EH (cell line): ENCODE measurements at places on chromosomes 5 and 9.

DNA sequence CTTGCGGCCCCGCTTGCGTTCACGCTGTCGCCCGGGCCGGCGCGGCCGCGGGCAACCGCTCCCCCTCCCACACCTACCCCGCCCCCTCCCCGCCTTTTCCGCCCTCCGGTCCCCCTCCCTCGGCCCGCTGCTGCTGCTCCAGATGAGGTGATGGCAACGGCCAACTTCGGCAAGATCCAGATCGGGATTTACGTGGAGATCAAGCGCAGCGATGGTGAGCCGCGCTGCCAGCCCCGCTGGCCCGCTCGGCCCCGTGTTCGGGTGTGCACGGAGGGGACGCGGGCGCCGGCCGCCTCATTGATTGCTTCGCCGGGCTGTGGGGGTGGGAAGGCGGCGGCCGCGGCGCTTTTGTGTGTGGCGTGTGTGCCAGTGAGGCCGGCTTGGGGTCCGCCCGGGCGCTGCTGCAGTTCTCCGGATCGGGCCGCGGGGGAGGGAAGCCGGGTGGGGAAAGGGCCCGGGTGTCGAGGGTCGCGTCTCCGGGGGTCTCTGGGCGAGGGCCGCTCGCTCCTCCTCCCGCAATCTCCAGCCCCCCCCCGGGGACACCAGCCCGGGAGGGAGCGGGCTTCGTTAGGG lies 403 bp downstream of the KIF2A start:
- DNase-seq, result no peak

- no peak for DNase-seq
Measured at GRCh38 chr5:144465441-144465840, 294.8 kb downstream of the KCTD16 start.

- DNase-seq, result peak; percentile 88
Measured at GRCh38 chr5:109455598-109456096, 45.9 kb upstream of the PJA2 start.

- DNase-seq, result peak; percentile 38
Measured at GRCh38 chr5:174535669-174536068, 188.7 kb upstream of the MSX2 start.

- DNase-seq, result no peak
Measured at GRCh38 chr5:3349704-3350565, 245.7 kb upstream of the IRX1 start.

GRCh38 chr5:147113967-147114366 lies 120.9 kb upstream of the STK32A start:
- DNase-seq, result no peak

GRCh38 chr9:82331079-82331478 lies 342.5 kb downstream of the SPATA31D1 start:
- DNase-seq, result peak; percentile 51

GRCh38 chr9:89020754-89021153 lies 29.5 kb downstream of the S1PR3 start:
- no peak for DNase-seq

- DNase-seq, result no peak
Measured at GRCh38 chr5:107403228-107403953, 267.3 kb downstream of the EFNA5 start.

GRCh38 chr9:81789721-81790120 lies 100.4 kb upstream of the TLE1 start:
- peak; percentile 75 for DNase-seq

DNA sequence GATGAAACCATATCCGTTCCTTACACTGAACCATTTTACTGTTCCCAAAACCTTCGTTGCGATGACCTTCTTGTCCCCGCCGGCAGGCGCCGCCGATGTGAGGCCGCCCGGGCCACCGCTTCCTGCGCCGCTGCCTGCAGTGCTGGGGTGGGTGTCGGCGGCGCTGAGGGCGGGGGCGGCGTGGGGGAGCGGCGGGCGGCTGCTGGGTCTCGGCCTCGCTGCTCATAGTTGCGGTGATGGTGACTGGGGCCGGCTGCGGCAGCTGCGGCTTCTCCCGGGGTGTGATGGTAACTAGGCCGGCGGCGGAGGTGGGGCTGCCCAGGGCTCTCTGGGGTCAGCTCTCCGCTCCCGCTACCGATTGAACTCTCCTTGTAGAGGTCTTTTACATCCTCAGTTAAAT lies 14.1 kb upstream of the OR2S2 start:
- DNase-seq, result no peak

GRCh38 chr5:180832638-180833068 lies 28.4 kb downstream of the ZFP62 start:
- DNase-seq, result no peak

DNA sequence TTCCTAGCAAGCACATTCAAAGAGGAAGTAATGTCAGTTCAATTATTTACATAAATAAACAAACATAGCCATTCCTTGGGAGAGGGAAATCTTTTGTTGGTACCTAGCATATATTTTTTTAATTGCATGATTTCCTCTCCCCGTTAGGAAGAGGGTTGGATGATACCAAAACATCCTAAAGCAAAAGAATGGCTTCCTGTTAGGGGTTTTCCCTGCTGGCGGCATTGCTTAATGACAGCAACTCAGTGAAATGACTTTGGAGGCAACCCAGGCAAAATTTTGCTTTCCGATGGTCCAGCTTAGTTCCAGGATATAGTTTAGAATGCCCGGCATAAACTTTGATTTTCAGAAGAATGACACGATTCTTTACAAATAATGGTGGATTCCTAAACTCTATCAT lies 73.2 kb downstream of the MAT2B start:
- DNase-seq, result no peak

DNA sequence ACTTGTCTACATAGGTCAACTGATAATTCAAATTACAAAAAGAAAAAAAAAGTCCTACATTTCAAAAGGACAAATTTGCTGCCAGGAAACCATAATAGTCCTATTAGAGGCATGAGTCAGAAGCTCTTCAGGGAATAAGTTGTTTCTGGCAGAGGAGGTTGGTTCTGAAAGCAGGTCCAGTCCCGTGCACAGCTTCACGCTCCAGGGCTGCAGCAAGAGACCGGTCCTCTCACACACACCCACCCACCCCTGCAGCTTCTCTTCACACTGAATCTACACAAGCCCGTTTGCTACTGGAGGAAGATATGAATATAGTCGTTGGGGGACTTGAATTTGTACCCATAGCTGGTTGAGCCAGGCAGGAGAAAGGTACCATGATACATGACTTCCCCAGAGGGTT lies 36.9 kb upstream of the SLC1A3 start:
- no peak for DNase-seq

DNA sequence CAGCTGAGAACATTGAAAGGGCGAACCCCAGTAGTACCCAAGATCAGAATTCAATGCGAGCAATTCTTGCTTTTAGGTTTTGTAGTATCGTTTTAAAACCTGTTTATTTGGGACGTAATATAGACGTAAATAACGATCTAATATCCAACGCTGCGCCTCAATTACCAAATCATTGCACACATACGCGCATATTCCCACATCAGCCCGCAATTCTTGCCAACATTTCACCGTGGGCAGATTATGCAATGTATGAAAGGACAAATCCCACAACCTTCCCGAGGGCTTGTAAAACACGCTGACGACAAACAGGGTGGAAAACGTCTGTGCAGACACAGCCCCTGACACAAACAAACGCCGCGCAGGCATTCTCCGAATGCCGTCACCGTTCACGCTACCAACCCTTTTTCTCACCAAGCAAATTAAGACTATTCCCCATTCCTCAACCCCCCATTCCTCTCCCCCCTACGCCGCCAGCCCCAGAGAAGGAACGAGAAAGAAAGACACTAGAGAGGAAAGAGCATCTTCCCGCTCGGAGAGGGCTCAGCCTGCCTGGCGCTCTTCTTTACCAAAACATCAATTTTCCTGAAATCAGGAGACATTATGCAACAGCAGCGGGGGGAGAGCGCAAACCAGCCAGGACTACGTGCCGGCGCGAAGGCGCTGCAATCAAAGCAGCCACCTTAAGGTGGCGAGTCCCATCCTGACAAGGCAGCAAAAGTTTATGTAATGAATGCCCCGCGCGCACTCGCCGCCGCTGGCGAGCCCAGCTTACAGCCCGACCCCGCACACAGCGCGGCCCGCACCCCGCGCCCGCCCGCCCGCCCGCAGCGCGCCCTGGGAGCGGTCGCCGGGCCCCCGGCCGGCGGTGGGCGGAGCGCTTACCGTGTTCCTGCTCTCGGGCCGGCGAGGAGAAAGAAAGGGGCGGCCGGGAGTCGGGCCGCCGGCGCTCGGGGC lies 597 bp downstream of the NFIL3 start:
- DNase-seq, result peak; percentile 84

GRCh38 chr9:121249563-121249962 lies 18.4 kb upstream of the GSN start:
- no peak for DNase-seq

DNA sequence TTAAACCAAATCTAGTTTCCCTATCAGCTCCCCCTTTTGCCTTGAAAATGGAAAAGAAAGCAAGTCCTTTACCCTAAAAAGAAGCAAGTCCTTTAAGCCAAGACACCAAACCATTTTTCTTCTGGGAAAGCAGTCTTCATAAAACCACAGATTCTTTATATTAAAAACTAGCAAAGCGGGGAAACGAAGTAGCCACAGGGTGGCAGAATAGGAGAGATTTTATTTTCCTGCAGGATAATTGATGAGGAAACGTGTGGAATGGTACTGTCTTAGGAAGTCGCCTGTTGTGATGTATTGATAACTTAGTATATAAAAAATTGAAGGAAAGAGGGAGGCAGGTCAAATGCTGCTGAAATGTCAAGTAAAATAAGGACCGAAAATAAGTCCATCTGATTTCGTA lies 41.1 kb downstream of the ZNF883 start:
- peak; percentile 6 for DNase-seq

DNA sequence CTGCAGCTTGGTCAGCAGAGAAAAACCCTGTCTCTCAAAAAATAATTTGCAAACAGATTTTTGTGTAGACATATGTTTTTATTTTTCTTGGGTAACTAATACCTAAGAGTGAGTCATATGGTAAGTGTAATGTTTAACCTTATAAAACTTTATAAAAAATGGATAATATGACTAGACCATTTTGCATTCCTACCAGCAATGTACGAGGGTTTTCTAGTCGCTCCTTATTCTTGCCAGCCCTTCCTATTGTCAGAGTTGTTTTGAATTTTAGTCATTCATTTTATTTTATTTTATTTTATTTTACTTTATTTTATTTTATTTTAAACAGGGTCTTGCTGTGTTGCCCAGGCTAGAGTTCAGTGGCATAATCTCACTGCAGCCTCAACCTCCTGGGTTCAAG lies 37.8 kb downstream of the RABGAP1 start:
- DNase-seq, result peak; percentile 27

- DNase-seq, result no peak
Measured at GRCh38 chr5:90438100-90438499, 28.5 kb upstream of the CETN3 start.

- no peak for DNase-seq
Measured at GRCh38 chr5:83209963-83210362, 132.6 kb downstream of the XRCC4 start.
